ENCODE measurements at places on chromosomes 6 and 20.

- DNase-seq: no peak
These were observed 128.7 kb downstream of the LY86 start for GRCh38 chr6:6716998-6717763.

DNA sequence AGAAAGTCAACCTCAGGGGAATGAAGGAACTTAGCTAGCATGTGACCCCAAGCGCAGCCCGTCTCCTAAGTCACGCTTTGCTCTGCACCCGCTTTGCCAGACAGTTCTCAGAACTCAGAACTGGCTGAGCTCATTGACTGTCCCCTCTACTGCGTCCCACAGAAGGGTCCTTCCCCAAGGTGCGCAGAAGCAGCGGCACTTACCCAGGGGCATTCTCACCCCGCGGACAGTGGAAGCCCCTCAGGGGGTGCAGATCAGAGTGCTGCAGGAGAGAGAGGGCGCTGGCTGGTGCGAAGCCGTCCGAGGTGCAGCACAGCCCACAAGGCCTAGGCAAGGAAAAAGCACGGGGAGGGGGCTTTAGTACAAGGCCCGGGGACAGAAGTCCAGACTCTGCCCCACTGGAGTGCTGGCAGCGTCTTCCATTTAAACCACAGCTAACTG is 807 bp downstream of the SNHG17 start:
- no peak for DNase-seq

GRCh38 chr20:11451793-11452291 is 465.9 kb upstream of the BTBD3 start:
- no peak for DNase-seq

DNA sequence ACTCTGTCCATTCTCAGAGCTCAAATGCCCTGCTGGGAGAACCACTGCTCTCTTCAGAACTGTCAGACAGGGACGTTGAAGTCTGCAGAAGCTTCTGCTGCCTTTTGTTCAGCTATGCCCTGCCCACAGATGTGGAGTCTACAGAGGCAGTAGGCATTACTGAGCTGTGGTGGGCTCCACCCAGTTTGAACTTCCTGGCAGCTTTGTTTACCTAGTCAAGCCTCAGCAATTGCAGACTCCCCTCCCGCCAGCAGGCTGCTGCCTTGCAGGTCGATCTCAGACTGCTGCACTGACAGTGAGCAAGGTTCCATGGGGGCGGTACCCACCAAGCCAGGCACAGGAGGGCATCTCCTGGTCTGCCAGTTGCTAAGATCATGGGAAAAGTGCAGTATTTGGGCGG is 21.8 kb upstream of the UFL1 start:
- DNase-seq: no peak

DNA sequence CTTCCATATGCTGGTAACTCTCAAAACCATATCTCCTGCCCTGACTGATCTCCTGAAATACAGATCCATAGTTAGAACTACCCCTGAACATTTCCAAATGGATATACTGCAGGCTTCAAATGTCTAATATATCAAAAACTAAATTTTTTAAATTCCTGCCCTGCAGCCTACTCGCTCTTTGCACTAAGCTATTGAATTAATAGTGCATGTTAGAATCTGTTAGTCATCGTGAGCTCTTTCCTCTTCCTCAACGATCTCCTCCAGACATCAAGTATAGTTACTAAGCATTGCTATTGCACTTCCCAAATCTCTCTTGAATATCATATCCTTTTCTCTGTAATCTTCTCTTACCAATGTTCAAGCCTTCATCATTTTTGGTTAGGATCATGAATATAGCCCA is 26.0 kb upstream of the RSPO3 start:
- DNase-seq: no peak

DNA sequence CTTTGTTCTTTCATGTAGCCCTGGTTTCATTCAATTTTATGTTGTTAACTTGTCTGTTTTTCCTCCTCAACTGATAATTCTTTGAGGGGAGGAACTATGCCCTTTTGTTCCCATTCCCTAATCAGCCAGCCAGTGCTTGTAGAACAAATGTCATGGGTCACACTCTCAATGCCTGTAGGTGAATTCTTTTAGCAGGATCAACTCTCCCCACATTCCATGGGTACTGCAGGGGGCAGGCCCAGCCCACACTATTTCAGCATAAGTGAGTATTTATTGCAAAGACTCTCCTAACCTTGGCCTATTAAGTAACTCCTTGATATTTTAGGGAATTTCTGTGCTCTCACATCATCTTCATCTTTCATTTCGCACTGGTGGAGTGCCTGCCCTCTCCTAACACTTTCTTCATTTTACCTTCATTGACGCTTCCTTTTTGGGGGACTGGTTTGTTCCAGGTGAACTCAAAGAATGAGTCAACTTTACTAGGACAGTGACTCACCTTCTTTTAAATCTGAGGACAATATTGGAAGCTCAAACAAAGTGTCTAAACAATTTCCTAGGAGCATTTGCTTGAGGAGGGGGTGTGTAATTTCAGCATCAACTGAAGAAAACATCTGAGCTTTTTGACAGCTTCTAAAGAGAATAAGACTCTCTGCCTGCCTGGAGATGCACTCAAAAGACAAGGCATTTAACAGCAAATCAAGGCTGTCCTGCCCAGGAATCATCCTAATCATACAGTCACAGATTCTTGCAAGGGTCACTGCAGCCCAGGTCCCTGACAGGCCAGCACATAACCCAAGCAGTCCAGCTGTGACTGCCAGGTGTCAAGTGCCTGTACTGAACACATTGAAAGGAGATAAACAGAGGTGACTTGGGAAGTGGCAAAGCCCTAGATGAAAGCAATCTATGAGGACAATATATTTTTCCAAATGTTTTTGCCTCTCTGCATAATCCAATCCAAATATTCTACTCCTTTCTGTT is 263.9 kb upstream of the PRND start:
- DNase-seq: no peak

GRCh38 chr6:128358244-128358776 is 162.1 kb downstream of the PTPRK start:
- no peak for DNase-seq

GRCh38 chr6:2196079-2196679 is 49.2 kb downstream of the GMDS start:
- DNase-seq: peak; percentile 42

Data from heart right ventricle (tissue), 16 donors.